Activated CD4-positive, alpha-beta memory T cell treated with anti-CD3 and anti-CD28 coated beads for 36 hours (primary cell): ENCODE measurements at places on chromosomes 5 and 9. TPM values are rescaled to one million over a fixed set of nuclear protein-coding genes. Genes with fewer than 3 reads are reported as not detected.

The MCC gene
- total RNA-seq: 4.0 TPM

The POU5F2 gene
- total RNA-seq: 0.33 TPM

The C9orf43 gene
- 0.81 TPM for total RNA-seq

The TCOF1 gene
- 95.0 TPM for total RNA-seq

The LEAP2 gene
- 1.7 TPM for total RNA-seq

The RGMB gene
- 3.3 TPM for total RNA-seq

The PFN3 gene
- not detected for total RNA-seq

The HNRNPAB gene
- 316 TPM for total RNA-seq

The MTRR gene
- total RNA-seq: 45.2 TPM

The ZNF454 gene
- total RNA-seq: not detected

The CACNA1B gene
- total RNA-seq: 0.02 TPM

The ZNF367 gene
- total RNA-seq: 29.0 TPM

The OLFML2A gene
- not detected for total RNA-seq

The FAM81B gene
- not detected for total RNA-seq

The ZNF658 gene
- 3.1 TPM for total RNA-seq

The MYORG gene
- total RNA-seq: 1.9 TPM

The PCDHA1 gene
- not detected for total RNA-seq

The PCDHB8 gene
- total RNA-seq: not detected

The IFNA6 gene
- not detected for total RNA-seq

The IL4 gene
- total RNA-seq: 6.4 TPM

The CDX1 gene
- total RNA-seq: not detected

The PCDHA9 gene
- total RNA-seq: not detected

The C7 gene
- not detected for total RNA-seq

The FCHO2 gene
- 1.3 TPM for total RNA-seq

The C9 gene
- total RNA-seq: not detected

The HSPB3 gene
- not detected for total RNA-seq

The WDR38 gene
- total RNA-seq: not detected

The PCDHB7 gene
- total RNA-seq: not detected

The GABRA6 gene
- total RNA-seq: not detected

The ALDOB gene
- total RNA-seq: not detected

The TRIM14 gene
- 52.7 TPM for total RNA-seq

The PROP1 gene
- total RNA-seq: not detected

The SFXN1 gene
- 298 TPM for total RNA-seq

The LECT2 gene
- total RNA-seq: not detected

The FAM219A gene
- total RNA-seq: 13.8 TPM

The ESM1 gene
- total RNA-seq: 0.56 TPM

The PRDM9 gene
- total RNA-seq: not detected

The SMIM32 gene
- total RNA-seq: not detected

The MTAP gene
- total RNA-seq: 62.3 TPM

The FSTL4 gene
- total RNA-seq: not detected

The CWC27 gene
- total RNA-seq: 31.4 TPM

The TRIP13 gene
- total RNA-seq: 33.9 TPM

The NOXA1 gene
- 1.1 TPM for total RNA-seq

The G3BP1 gene
- total RNA-seq: 237 TPM

The CCL21 gene
- not detected for total RNA-seq

The CENPK gene
- 87.5 TPM for total RNA-seq

The PCDHGC3 gene
- not detected for total RNA-seq

The SMIM33 gene
- total RNA-seq: 1.5 TPM

The ERCC8 gene
- total RNA-seq: 7.7 TPM

The PCDHGA12 gene
- not detected for total RNA-seq

The NEK6 gene
- total RNA-seq: 18.8 TPM

The AQP7 gene
- total RNA-seq: 0.12 TPM

The ABITRAM gene
- total RNA-seq: 11.2 TPM

The TUT7 gene
- total RNA-seq: 50.7 TPM

The TOR4A gene
- 6.6 TPM for total RNA-seq

The PCDHGA7 gene
- total RNA-seq: not detected

The PCDHB5 gene
- not detected for total RNA-seq
